HS-5 (cell line): ENCODE measurements at places on chromosomes 2 and 18.

- DNase-seq: no peak
Measured at GRCh38 chr18:23864624-23865023, 149.9 kb upstream of the TTC39C start.

- no peak for DNase-seq
Measured at GRCh38 chr2:59237311-59237710, 996.2 kb upstream of the FANCL start.

- no peak for DNase-seq
Measured at GRCh38 chr18:59041296-59041695, 98.4 kb upstream of the SEC11C start.

GRCh38 chr2:100640431-100641124 is 77.8 kb downstream of the PDCL3 start:
- no peak for DNase-seq

GRCh38 chr2:152693033-152693432 is 24.2 kb downstream of the PRPF40A start:
- DNase-seq: no peak

- no peak for DNase-seq
Measured at GRCh38 chr2:42959234-42960001, 167.0 kb upstream of the HAAO start.

GRCh38 chr18:45363196-45363595 is 252.1 kb upstream of the SLC14A2 start:
- DNase-seq: no peak

- DNase-seq: no peak
Measured at GRCh38 chr18:35158728-35159450, 81.9 kb upstream of the ZNF397 start.

DNA sequence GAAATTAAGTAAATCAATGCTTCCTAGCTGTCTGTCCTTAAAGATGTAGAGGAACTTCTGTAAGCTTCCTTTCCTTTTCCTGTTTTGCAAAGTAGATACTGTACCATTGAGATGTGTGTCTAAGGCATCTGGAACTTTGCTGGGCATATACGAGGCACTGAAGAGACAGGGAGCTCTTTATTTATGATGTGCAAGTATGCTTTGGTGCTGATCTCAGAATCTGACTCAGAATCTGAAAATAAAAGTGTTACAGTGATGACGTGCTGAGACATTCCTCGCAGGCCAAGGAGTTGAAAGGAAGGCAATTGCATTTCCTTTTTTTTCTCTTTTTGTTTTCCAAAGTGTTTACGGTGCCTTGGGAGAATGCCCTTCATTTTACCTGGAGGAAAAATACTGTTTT is 230.9 kb upstream of the RGPD4 start:
- DNase-seq: peak; percentile 50

DNA sequence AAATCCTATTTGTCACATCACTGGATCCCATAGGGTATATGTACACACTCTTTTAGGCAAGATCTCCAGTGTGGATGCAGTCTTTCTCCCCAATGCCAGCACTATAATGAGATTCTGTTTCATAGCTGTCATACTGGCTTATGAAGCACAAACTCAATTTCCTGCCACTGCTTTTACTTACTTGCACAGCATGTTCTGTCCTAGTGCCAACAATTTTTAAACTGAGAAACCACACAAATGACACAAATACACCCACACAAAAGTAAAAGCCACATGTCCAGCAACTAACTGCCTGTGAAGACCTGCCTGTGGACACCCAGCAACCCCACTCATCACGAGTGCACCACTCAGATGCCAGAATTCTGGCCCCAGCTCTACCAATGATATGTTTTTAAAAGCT is 29.6 kb upstream of the RNU4ATAC start:
- DNase-seq: no peak
